Stimulated activated CD4-positive, alpha-beta T cell treated with anti-CD3 and anti-CD28 coated beads, Interleukin-4, amount 100 ng/mL, for 24 hours (primary cell): ENCODE measurements at places on chromosomes 12 and 14.

DNA sequence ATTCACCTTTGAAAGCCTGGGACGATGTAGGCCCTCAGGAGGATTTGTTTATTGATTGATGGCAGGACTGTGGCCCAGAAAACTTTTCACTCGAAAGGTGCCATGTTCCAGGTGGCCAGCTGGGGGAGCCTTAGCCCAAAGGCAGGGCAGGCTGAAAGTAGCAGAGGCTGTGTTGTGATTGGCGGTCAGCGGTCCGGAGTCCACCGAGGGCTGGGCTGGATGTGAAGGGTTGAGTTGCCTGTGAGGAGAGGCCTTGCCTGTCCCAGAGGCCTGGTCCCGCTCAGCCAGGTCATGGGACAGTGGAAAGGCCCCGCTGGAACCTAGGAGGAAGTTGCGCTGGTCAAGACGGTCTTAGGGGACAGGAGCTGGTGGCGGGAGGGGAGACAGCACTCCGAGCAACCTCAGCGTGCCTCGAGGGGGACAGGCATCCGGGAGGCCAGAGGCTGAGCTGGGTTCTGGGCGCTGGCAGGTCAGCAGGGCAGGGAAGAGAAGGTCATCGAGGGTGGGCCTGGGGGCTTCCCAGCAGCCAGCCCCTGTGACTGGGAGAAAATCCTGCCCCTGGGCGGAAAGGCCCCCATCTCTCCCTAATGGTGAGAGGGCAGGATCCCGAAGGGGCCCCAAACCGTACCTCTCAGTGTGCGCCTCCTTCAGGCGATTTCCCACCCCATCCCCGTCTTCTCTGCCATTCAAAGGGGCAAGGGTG, 26.3 kb downstream of the CMA1 start:
- peak; percentile 50 for DNase-seq

DNA sequence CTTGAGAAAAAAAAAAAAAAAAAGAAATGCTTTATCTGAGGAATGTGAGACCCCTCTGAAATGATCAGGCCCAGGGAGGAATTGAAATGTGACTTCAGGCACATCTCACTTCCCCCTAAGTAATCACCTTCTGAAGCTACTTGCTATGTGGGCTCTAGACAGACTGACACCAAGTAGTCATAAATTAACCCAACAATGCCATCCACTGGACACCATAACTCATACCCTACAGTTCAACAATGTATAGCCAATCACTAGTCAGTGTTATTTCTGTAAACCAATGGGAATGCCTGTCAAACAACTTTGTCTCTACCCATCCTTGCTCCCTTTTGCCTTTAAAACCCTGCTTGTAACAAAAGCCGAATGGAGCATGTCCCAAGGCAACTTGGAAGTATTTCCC, 182.7 kb upstream of the TMPO start:
- DNase-seq: no peak

- DNase-seq: no peak
These were observed 390.0 kb downstream of the EGLN3 start for GRCh38 chr14:33560718-33561431.

- no peak for DNase-seq
These were observed 31.8 kb upstream of the SMUG1 start for GRCh38 chr12:54220567-54220966.

GRCh38 chr14:99391671-99392070, 89.0 kb downstream of the SETD3 start:
- no peak for DNase-seq

GRCh38 chr12:93713060-93713459, 35.9 kb downstream of the CRADD start:
- DNase-seq: no peak

- DNase-seq: peak; percentile 49
These were observed 80.6 kb downstream of the APAF1 start for GRCh38 chr12:98725476-98726247.

GRCh38 chr14:92553438-92553837, 39.9 kb downstream of the RIN3 start:
- no peak for DNase-seq

GRCh38 chr12:70691018-70691672, 53.9 kb upstream of the PTPRB start:
- DNase-seq: no peak

GRCh38 chr12:91813701-91814100, 331.9 kb downstream of the BTG1 start:
- DNase-seq: no peak
